ENCODE measurements at places on chromosomes 12 and 14. TPM values are rescaled to one million over a fixed set of nuclear protein-coding genes. Genes with fewer than 3 reads are reported as not detected.

GRCh38 chr12:94059394-94060368, 88.7 kb upstream of the PLXNC1 start:
- no peaks in the 10 kb centered on the region for H3K36me3 ChIP-seq
- H3K27me3 ChIP-seq = peaks cover 2% of the 10 kb centered on the region
- no peak for DNase-seq

DNA sequence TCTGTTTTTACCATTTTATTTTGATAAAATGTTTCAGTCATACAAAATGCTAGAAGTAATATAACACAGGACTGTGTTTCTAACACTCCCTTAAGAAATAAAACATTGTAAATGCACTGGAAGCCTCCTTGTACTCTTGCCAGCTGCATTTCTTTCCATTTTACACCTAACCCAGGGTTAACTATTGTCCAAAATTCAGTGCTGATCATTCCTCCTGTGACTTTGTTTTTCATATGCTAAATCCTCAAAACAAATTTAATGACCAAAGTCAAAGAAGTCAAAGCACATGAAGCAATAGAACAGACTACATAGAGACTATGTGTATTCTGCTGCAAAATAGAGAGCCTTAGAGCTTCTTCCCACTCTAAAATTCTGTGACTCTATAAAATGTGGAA, 420.3 kb upstream of the PRICKLE1 start:
- no peaks in the 10 kb centered on the region for H3K4me1 ChIP-seq
- no peaks in the 10 kb centered on the region for H3K36me3 ChIP-seq
- no peaks in the 10 kb centered on the region for H3K27me3 ChIP-seq
- no peak overlapping the region for H3K27ac ChIP-seq

DNA sequence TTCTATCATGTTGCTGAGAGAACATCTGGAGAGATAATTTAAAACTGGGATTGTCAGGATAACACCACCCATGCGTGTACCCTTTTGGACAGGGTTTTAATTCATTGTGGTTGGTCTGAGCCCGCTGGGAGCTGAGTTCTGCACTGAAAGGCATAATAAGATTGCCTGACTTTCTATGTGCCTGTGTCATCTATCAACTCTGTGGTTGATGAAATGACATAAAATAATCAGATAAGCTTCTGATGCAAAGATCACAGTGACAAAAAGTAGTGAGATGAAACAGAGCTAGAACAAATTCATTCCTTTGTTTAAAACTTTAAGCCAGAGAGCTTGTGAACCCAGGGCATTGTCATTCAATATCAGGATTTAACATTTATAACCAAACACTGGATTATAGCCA, 98.7 kb downstream of the BBS10 start:
- no peaks in the 10 kb centered on the region for H3K4me1 ChIP-seq
- H3K4me3 ChIP-seq = no peak overlapping the region
- no peaks in the 10 kb centered on the region for H3K36me3 ChIP-seq
- H3K27me3 ChIP-seq = peaks cover 17% of the 10 kb centered on the region

DNA sequence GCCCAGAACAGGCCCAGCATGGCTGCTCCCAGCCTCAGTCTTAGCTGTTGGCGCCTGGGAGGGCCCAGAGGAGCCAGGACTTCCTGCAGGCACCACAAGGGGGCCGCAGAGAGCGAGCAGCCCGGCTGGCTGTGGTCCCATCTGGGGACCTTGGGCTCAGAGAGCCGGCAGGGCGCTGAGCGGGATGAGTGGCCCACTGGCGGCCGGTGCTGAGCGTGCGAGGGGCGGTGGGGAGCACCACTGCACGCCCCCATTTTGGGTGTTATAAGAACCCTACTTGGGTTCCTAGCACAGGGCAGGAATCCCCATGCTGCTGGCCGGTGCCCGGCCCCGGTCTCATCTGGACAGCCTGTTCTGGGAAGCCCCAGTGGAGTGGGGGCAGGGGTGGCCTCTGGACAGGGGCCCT, 25.9 kb upstream of the CRIP2 start:
- no peaks in the 10 kb centered on the region for H3K4me1 ChIP-seq
- peak; percentile 90 for DNase-seq
- no peaks in the 10 kb centered on the region for H3K27me3 ChIP-seq

GRCh38 chr12:129964300-129964699, 60.5 kb upstream of the TMEM132D start:
- no peaks in the 10 kb centered on the region for H3K27me3 ChIP-seq
- no peak overlapping the region for H3K27ac ChIP-seq
- no peaks in the 10 kb centered on the region for H3K4me1 ChIP-seq
- no peaks in the 10 kb centered on the region for H3K36me3 ChIP-seq

DNA sequence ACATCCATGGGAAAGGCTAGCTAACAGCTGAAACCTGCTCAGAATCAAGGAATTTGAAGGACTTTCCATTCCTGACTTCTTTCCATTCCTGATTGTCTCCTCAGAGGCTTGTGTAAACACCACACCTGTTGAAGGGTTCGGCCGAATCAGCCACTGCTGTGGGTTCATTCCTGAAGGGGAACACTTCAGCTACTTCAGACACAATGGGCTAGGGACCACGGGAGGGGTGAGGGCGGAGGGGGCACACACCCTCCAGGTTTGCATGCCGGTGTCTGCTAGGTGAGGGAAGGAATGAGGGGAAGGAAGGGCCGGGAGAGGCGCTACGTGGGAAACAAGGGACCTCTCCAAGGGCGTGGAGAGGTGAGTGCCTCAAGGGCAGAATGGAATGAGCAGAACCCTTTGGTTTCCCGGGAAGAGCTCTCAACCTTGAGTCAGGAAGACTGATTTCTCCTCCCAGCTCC, 1.3 kb downstream of the GPRC5A start:
- H3K27ac ChIP-seq = no peak overlapping the region
- no peaks in the 10 kb centered on the region for H3K36me3 ChIP-seq
- DNase-seq = no peak
- H3K27me3 ChIP-seq = peaks cover 51% of the 10 kb centered on the region
- H3K4me1 ChIP-seq = peaks cover 9% of the 10 kb centered on the region
- H3K4me3 ChIP-seq = no peak overlapping the region

DNA sequence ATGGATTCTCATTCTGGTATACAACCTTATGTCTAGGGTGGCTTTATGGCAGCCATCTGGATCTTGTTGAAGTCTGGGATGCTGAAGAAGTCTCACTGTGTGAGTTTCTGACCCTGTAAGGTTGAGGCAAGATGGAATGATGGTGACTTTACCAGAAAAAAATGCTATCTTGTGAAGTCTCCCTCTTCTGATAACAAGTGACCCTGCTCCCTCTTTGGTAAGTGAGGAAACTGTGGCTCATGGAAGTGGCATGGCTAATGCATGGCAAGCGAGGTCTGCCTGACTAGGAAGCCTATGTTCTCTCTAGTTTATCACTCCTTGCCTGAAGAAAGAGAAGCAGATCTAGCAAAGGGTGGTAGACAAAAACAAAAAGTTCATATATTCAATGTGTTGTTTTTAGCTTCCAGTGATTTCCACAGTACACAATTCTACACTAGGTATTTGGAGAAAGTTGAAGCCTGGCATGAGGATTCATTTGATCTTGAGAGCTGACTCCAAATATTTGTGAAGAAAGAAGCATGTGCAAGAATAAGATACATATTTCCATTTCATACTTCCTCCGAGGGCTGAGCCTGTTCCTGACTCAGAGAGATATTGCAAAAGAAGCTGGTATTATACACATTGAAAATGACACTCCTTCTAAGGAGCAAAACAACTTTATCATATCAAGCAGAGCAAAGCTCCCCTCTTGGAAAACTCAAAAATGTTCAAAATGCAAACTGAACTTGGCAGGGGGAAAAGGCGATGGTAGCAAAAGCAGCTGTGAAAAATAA, 63.6 kb downstream of the HELB start:
- peaks cover 7% of the 10 kb centered on the region for H3K36me3 ChIP-seq
- no peak overlapping the region for H3K27ac ChIP-seq
- no peak for DNase-seq
- no peaks in the 10 kb centered on the region for H3K27me3 ChIP-seq
- H3K4me1 ChIP-seq = no peaks in the 10 kb centered on the region

GRCh38 chr14:65926504-65926903, 514.0 kb downstream of the FUT8 start:
- DNase-seq = no peak
- H3K27ac ChIP-seq = peak overlapping the region; percentile 91
- peak overlapping the region; percentile 58 for H3K4me3 ChIP-seq

- no peaks in the 10 kb centered on the region for H3K36me3 ChIP-seq
- H3K27me3 ChIP-seq = no peaks in the 10 kb centered on the region
- no peak overlapping the region for H3K27ac ChIP-seq
- H3K4me3 ChIP-seq = no peak overlapping the region
- no peak for DNase-seq
Measured at GRCh38 chr14:42628602-42629001, 1021.9 kb downstream of the LRFN5 start.

GRCh38 chr14:54438703-54439102, 2.5 kb downstream of the CNIH1 start:
- no peak for DNase-seq
- peak overlapping the region; percentile 43 for H3K4me3 ChIP-seq
- peak overlapping the region; percentile 30 for H3K27ac ChIP-seq
- no peaks in the 10 kb centered on the region for H3K27me3 ChIP-seq

GRCh38 chr12:58459191-58459590, 461.1 kb downstream of the LRIG3 start:
- H3K27me3 ChIP-seq = no peaks in the 10 kb centered on the region
- H3K36me3 ChIP-seq = no peaks in the 10 kb centered on the region
- DNase-seq = no peak
- H3K4me1 ChIP-seq = no peaks in the 10 kb centered on the region

DNA sequence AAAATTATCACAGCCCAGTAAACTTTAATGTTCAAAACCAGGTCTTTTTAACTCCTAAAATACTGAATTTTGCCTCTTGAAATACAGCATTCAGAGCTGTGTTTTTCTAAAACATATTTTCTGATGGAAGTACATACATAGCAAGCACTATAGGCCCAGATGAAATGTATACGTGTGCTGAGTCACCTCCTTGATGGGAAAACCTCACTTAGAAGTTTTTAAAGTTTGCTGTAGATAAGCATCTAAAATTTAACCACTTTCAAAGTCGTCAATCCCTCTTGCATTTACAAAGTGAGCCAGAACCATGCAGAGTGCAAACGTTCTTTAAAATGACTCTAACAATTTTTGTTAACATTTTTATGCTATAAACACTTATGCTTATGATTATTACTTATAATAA, 618.8 kb downstream of the RPS29 start:
- DNase-seq = no peak
- H3K4me1 ChIP-seq = no peaks in the 10 kb centered on the region
- H3K4me3 ChIP-seq = no peak overlapping the region
- no peaks in the 10 kb centered on the region for H3K36me3 ChIP-seq

The LMNTD1 gene
- total RNA-seq = not detected

The SIRT4 gene
- 2.5 TPM for total RNA-seq

The KRT79 gene
- total RNA-seq = not detected

The MYRFL gene
- total RNA-seq = not detected

The FLRT2 gene
- total RNA-seq = not detected

The ZNF891 gene
- total RNA-seq = 2.4 TPM

The DDN gene
- 1.5 TPM for total RNA-seq

Measured in activated CD4-positive, alpha-beta T cell treated with anti-CD3 and anti-CD28 coated beads, Interleukin-2, amount 10 ng/mL, durations not matched to agents 24 days and 14 days (primary cell).